ENCODE measurements at places on chromosomes 11 and 22.

- DNase-seq = peak; percentile 57
Observed at GRCh38 chr11:125300791-125301218, 136.3 kb downstream of the PKNOX2 start.

GRCh38 chr11:113572136-113572735, 97.0 kb upstream of the DRD2 start:
- DNase-seq = peak; percentile 22

GRCh38 chr11:35911616-35912165, 32.2 kb upstream of the LDLRAD3 start:
- no peak for DNase-seq

DNA sequence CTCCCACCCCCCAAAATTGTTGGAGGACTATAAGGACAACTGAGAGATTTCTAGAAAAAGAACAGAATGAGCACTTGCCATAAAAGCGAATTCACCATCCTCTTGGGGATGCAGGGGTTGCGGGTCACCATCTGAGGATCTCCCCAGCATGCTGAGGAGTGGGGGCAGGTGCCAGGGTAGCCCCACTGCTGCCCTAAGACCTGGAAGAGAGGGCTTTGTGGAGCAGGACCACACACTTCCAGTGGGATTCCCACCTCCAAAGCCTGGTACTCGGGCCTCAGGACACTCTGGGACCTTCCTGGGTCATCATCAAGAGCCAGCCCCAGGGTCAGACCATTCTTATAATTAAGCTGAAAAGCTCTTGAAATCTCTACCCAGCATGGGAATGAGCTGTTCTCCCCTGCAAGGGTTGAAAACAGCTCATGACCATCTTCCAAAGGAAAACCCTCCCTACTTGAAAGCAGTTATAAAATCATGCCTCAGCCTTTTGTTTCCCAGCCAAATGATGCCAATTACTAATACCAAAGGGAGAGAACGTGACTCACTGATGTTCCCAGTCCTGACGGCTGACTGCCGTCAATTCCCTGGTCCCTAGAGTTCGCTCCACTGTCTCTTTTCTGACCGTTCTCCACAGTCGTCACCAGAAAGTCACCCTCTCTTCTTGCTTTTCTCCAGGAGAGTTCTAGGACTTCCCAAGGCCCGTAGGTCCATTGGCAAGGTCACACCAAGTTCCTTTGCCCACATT, 76.8 kb upstream of the CREB3L1 start:
- peak; percentile 41 for DNase-seq

GRCh38 chr22:50490531-50491308, 4.1 kb downstream of the MIOX start:
- no peak for DNase-seq

DNA sequence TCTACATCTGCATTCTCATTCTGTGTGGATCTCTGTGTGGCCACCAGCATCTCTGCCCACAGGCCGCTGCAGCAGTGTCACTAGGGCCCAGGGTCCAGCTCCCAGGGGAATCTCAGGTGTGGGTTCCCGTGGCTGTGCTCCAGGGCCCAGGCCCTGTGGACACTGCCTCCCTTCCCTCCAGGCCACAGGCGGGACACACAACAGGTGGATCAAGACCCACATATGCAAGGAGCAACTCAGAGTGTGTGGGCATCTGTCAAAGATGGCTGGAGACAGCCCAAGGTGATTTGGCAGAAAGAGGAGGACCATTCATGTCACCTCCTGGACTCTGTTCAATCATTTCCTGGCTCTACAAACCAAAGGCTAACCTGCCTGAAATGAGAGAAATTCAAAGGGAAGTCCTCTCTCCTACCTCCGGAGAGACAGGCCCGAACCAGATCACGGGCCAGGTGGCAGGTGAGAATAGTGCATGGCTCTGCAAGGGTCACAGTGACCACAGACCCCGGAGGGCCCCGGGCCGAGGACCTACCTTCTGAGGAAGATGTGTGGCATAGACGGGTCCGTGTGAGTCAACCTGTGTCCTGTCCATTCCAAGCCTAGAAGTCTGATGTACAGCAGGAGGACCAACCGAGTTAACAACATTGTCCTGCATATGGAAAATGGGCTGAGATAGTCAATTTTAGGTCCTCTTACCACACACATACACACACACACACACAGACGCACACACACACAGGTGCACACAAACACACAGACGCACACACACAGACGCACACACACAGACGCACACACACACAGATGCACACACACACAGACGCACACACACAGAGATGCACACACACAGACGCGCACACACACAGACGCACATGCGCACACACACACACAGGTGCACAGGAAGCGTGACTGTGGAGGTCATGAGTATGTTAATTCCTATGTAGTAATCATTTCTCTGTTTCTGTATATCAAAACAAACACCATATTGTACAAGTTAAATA, 1068.5 kb downstream of the BRD1 start:
- DNase-seq = no peak

DNA sequence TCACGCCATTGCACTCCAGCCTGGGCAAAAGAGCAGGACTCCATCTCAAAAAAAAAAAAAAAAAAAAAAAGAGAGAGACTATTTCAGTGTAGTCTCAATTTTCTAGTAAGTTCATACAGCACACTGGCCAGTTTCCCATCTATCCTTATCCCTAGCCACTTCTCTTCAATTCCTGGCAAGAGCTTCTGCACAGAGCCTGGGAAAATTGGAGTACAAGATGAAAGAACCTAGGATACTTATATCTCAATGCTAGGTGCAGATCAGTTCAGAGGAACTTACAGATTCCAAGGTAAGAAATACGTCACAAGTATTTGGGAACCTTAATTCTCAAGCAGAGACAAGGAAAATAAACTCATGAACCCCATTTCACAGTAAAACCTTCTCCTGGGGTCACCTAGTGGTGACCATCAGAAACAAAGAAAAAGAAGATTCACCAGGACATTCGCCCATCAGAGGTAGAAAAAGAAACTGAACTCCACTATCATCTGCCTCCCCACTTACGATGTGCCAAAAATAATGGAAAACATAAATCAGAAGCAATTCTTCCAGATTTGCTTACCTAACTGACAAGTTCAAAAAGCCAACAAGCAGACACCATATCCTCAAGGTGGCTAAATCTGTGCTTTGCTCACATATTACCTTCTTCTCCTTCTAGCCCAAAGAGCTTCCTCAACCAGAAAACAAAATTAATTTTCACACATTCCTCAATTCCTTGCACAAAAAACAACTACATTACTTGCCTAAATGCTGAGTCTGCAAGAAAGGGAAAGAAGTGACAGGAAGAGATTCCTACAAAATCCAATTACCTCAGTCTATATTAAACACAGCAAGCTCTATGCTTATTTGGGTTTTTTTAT, 4.9 kb downstream of the DENND5A start:
- no peak for DNase-seq

DNA sequence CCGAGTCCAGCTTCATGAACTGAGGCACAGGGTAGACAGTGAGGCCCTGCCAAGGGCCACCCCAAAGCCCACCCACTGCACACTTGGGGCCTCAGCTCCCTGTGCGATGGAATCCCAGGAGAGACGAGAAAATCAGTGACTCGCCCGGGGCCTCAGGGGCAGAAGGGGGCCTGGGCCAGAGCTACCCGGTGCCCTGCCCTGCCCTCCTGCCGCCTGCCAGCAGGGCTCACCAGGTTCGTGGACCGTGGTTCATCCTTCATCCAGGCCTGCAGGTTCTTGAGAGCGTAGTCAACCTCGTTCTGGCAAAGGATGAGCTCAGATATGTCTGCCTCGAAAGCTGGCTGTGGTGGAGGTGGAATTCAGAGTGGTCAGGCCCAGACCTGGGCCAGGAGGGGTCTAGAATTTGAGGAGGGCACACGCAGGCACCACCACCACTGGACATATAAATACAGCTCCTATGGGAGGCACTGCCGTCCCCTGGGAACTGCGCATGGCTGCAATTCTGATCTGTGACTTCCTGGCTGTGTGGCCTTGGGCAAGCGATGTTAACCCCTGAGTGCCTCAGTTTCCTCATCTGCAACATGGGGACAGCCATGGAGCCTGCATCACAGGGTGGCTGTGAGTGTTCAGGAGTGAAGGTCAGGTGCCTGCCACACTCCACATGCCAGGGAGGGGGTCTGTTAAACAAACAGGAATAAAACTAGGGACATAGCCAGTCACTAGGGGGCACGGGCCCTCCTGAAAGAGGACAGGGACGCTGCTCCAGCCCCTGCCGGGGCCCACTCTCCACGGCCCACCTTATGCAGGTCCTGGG, 7.5 kb downstream of the ALDH3B2 start:
- DNase-seq = no peak

GRCh38 chr11:62612366-62613290, at the start of the genes EML3 and ROM1:
TSS of gene EML3 (minus strand) at chr11:62612775. CDS start at chr11:62612457, 318 bp downstream.
TSS of gene ROM1 (plus strand) at chr11:62613257. CDS start at chr11:62613282, 25 bp downstream.
- DNase-seq = peak; percentile 94

DNA sequence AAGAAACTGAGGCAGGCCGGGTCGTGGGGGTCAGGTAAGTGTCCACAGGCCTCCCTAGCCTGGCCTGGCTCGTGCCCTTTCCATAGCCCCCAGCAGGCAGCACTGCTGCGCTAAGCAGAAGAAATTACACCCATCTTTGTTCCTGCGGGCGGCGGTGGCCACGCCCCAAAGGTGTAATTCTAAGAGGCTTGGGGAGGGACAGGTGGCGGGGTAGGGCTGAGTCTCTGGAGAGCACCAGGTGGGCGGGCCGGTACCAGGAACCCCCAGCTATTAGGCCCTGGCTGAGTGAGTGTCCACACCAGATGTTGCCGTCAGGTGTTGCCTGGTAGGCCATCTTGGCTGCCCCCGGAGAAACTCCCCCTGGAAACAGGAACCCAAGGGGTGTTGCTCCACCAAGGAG, 12.3 kb upstream of the ARAP1 start:
- no peak for DNase-seq

DNA sequence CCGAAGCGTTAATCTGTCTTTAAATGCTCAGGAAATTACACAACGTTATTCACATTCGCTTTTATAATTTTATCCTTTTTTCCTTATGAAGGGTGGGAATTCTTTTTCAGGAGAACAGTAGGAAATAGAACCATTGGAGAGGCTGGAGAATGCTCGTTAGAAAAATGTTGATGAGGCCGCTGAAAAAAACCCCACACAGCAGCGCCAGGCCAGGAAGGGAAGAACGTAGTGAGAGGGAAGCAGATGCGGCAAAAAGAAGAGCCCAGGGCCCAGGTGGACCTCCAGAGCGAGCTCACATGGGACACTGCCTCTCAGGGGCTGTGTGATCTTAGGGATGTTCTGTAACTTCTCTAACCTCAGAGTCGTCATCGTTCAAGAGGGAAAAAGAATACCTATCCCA, 691.6 kb downstream of the OPCML start:
- no peak for DNase-seq

DNA sequence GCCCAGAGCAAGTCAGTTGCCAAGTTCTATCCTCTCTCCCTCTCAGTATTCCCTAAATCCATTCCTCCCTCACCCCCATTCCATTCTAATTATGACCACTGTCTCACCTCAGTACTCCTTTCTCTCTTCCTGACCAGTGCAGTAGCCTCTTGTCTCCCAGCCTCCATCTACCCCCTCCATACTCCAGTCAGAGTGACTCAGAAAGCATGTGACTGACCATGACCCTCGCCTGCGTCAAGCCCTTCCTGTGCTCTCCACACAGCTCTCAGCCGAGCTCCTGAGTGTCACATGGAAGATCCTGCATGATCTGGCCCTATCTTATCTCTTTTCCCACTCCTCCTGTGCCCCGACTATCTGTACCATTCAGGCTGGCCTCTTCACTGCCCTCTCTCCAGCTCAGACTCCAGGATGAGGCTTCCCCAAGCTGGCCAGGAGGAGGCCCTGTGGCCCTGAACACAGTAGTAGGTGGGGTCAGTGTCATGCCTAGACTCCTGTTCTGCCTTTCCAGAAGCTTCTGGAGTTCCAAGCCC, 42.6 kb downstream of the NEU3 start:
- DNase-seq = peak; percentile 69

- no peak for DNase-seq
Observed at GRCh38 chr11:134372961-134373360, 39.1 kb downstream of the B3GAT1 start.

- DNase-seq = peak; percentile 45
Observed at GRCh38 chr11:117345039-117345438, 17.4 kb downstream of the CEP164 start.

DNA sequence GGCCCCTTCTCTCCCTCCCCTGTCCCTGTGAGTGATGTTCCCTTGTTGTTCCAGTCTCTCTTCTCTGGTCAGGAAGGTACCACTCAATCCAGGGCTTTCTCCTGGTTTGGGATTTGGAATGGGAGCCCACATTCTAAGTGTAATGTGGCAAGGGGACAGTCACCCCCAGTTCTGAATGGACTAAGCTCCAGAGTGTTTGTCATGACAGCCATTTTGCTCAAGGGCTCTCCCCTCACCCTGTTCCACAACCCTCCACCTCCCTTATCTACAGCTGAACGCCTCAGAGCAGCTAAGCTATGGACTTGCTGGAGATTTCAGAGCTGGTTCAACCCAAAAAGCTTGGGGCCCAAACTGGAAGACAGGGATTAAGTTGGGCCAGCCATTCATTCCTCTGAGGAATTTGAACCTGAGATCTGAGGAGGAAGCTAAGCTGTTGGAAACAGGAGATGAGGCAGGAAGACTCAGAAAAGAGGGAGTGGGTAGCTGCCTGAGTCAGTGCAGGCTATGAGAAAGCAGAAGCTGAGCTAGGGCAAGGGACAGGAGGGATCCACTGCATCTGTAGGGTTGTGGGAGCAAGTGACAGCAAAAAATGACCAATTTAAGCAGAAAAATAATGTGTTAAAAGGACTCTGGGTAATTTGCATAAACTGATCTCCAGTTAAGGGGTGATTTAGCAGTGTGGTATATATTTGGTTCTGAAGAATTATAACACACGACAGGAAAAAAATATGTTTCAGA, 22.9 kb upstream of the FCHSD2 start:
- no peak for DNase-seq

GRCh38 chr11:20250644-20251247, 90.5 kb upstream of the DBX1 start:
- no peak for DNase-seq

GRCh38 chr11:104465321-104465720, 301.4 kb upstream of the PDGFD start:
- DNase-seq = no peak

DNA sequence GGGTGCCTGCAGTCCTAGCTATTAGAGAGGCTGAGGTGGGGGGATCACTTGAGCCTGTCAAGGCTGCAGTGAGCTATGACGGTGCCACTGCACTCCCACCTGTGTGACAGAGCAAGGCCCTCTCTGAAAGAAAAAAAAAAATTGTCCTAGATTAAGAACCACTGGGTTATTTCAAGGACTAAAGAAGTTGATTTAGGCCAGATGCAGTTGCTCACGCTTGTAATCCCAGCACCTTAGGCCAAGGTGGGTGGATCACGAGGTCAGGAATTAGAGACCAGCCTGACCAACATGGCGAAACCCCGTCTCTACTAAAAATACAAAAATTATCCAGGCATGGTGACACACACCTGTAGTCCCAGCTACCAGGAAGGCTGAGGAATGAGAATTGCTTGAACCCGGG, 129.0 kb downstream of the MRTFA start:
- DNase-seq = no peak

GRCh38 chr11:19597206-19597605, 115.4 kb upstream of the NAV2 start:
- peak; percentile 74 for DNase-seq

GRCh38 chr11:125412509-125412908, 83.6 kb downstream of the FEZ1 start:
- no peak for DNase-seq
